ENCODE measurements at places on chromosomes 2 and 18. TPM values are rescaled to one million over a fixed set of nuclear protein-coding genes. Genes with fewer than 3 reads are reported as not detected.

The MFSD6 gene
- total RNA-seq: 83.3 TPM

DNA sequence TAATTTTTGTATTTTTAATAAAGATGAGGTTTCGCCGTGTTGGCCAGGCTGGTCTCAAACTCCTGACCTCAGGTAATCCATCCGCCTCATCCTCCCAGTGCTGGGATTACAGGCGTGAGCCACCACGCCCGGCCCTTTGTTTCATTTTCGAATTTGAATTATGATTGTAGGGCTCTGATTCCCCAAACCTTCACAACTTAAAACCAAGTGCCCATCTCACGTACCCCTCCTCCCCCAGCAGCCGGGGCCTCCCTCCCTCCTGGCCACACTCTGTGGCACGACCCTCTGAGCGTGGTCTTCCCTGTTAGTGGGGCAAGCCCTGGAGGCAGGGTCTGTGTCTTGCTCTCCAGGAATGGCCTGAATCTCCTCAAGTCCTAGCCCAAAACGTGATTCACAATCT lies 166.5 kb downstream of the ASB1 start:
- no peaks in the 10 kb centered on the region for H3K36me3 ChIP-seq
- H3K4me3 ChIP-seq: no peak overlapping the region
- DNase-seq: no peak
- no peak overlapping the region for H3K27ac ChIP-seq
- H3K27me3 ChIP-seq: no peaks in the 10 kb centered on the region

The STAM2 gene
- total RNA-seq: 30.6 TPM

The OTOS gene
- total RNA-seq: not detected

GRCh38 chr18:58004317-58004716 lies 39.7 kb upstream of the NEDD4L start:
- H3K36me3 ChIP-seq: no peaks in the 10 kb centered on the region
- H3K4me1 ChIP-seq: no peaks in the 10 kb centered on the region
- H3K27ac ChIP-seq: no peak overlapping the region

The SCYGR4 gene
- total RNA-seq: not detected

GRCh38 chr2:122999821-123000220 lies 1025.3 kb upstream of the CNTNAP5 start:
- H3K36me3 ChIP-seq: no peaks in the 10 kb centered on the region
- H3K4me3 ChIP-seq: no peak overlapping the region
- DNase-seq: no peak
- no peak overlapping the region for H3K27ac ChIP-seq
- H3K27me3 ChIP-seq: no peaks in the 10 kb centered on the region

The GPR39 gene
- total RNA-seq: 12.3 TPM

Measured in colonic mucosa (tissue), 4 donors.